Left forelimb (tissue), 1 donor: ENCODE measurements at places on chromosomes 13 and 19.

DNA sequence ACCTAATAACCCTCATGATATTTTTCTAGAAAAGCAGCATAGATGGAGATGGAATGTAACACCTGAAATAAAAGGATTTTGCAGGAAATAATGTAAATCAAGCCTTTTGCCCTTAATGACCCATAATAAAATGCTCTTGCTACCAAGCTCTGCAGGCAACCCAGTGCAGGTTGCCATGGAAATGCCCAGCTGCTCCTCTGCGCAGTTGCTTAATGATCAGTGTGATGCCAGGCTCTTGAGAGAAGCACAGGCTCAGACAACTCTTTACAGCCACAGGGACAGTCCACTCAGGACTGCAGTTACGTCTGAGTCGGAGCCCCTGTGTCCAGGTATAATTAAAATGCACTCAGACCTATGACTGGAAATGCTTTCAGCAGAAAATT is 165.5 kb downstream of the LACC1 start:
- no peak for DNase-seq

- DNase-seq = no peak
These were observed 2.5 kb upstream of the RFPL4AL1 start for GRCh38 chr19:55766466-55766865.

DNA sequence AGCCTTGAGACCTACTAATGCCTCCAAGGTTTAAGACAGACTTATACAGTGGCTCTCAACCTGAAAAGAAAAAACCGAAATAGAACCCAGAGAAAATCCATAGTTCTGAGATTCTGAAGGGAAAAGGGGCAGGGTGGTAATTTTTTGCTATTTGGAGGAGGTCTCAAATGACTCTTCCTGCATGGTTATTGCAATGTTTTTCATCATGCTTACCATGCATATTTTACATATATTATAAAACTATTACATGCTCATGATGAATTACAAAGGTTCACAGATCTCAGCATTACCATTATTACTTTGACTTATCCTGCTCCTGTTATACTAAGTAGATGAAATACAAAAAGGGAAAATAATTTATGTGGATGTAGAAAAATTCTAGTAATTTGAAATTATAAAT is 47.6 kb downstream of the N4BP2L2 start:
- no peak for DNase-seq

DNA sequence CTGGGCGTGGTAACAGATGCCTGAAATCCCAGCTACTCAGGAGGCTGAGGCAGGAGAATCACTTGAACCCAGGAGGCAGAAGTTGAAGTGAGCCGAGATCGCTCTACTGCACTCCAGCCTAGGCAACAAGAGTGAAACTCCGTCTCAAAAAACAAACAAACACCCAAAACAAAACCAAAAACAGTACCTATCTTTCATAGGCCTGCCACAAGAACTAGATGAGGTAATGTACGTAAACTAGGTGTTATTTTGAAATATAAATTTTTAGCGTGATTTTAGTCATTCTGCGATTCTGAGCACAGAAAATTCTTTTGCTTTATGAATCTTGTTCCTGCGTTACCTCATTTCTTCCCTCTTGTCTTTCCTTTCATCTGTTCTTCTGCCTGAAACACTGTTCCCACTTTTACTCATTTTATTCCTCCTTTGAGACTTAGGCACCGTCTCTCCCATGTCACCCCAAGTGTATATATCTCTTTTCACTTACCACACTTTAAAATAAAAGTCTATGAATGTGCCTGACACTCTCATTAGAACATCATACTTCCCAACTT is 238.2 kb upstream of the HTR2A start:
- DNase-seq = no peak

GRCh38 chr19:7507884-7508283 is 8.0 kb upstream of the ZNF358 start:
- no peak for DNase-seq

GRCh38 chr13:73984201-73984600 is 150.0 kb downstream of the KLF12 start:
- DNase-seq = no peak
